ENCODE measurements at places on chromosomes 2 and 18.

DNA sequence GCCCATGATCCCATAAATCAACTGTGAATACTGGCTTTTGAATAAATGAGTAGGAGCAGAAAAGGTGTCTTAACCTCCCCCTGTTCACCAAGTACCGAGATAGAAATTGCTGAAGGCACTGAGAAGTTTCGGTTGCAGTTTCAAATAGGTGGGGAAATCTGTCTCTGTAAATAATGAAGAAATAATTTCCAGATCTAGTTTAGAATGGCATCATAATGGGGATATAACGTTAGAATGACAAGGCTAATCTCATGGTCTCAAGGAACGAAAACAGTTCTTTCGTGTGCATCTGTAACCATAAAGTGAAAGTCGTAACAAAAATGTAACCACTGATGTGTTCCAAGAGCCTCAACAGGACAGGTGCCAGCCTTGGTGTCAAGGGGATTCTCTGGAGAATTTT is 49.9 kb upstream of the TMEM18 start:
- no peak for DNase-seq

GRCh38 chr2:129791712-129792111 is 187.8 kb upstream of the RAB6C start:
- no peak for DNase-seq

DNA sequence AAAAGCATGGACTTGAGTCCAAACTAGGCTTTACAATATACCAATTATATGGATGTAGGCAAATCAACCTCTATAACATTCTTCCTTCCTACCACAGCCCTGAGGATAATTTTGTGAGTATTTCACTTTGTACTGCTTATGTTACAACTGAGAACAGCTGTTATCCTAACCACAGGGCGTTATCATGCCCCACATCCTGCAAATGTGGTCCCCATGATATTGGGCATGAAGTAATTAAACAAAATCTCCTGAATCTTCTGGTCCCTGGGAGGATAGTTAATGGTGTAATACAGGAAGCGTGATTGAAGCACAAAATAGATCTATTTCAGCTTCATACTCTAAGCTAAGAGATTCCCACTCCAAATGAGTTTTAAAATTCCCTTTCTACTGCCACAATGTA is 223.6 kb downstream of the CDH20 start:
- no peak for DNase-seq

DNA sequence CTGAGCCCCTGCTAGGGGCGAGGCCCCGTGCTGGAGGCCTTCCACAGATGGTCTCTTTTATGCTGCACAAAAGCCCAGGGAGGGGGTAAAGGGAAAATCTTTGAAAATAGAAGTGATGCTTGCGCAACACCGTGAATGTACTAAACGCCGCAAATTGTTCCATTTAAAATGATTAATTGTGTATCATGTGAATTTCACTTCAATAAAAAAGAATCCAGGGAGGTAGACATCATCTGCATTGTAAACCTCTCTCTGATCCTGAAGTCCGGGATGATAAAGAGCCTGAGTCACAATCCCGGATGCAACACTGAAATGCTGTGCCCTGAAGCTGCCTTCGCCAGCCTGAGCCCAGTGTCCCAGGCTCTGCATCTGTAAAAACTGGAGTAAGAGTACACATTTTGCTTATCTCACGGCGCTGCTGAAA is 107.7 kb upstream of the PPP1CB start:
- DNase-seq: no peak

DNA sequence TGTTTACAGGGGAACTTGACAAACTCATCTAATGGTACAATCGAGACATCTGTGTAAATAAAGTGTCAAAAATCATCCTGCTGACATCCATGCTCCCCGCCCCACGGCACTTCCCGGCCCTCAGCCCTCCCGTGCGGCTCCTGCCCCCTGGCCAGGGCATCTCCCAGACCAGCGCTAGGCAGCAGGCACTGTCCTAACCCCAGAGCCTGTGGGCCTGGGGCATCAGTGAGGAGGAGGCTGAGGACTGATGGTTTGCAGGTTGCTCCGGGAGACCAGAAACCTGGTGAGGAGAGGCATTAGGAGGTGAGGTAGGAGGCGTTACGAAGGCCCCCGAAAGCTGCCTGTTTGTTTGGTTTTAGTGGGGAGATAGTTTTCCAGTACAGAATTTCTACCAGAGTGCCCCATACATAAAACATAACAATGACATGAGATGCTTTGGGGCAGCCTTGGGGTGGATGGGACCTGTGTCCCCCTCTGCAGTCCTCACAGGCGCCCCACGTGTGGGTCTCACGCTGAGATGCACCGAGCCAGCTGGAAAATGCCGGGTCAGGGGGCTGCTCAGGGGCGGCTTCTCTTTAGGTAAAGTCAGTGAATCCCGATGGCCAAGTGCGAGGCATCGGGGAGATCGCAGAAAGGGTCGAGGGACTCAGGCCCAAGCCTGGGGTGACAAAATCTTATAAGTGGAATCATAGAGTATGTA is 114.2 kb downstream of the RTP5 start:
- no peak for DNase-seq

DNA sequence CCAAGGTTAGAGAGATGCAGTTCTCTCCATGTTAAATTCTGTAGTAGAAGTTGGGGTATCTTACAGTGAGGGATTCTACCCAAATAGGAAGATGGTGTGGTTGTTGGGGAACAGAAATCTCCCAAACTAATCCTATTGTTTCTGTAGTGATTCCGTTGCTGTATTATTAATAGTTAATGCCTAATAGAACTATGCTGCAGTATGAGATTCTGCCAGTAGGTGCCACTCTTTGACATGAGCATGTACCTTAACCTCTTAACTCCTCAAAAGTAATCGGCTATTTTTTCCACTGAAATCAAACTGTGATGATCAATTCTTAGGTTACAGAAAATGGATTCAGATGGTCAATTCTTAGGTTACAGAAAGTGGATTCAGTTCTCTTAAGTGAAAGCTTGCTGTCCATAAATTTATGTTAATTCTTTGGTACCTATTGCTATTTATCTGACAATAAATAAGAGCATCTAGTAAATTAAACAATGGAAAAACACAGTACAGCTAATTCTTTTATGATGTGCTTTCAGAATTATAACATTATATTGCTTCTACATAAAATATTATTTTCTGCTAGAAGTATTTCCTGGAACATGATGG is 97.9 kb upstream of the DLX2 start:
- no peak for DNase-seq

DNA sequence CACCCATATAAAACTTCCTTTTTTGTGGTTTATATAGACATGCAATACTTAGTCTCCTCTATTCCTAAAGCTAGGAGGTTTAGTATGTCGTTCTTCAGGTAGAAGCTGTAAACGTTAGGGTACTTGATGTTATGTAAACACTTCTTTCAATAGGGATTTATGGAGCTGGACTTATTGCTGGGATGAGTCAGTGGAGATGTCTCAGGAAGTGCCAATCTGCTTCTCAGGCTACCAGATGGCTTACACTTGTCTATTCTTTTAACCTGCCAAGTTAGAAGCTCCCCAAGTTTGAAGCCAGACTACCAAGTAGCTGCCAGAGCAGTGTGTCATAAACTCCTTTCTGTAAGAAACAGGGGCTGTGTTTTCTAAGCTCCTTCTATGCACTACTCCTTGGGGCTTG is 756.5 kb upstream of the LRRTM1 start:
- DNase-seq: no peak

GRCh38 chr2:109450574-109451273 is 163.0 kb downstream of the SEPTIN10 start:
- no peak for DNase-seq

DNA sequence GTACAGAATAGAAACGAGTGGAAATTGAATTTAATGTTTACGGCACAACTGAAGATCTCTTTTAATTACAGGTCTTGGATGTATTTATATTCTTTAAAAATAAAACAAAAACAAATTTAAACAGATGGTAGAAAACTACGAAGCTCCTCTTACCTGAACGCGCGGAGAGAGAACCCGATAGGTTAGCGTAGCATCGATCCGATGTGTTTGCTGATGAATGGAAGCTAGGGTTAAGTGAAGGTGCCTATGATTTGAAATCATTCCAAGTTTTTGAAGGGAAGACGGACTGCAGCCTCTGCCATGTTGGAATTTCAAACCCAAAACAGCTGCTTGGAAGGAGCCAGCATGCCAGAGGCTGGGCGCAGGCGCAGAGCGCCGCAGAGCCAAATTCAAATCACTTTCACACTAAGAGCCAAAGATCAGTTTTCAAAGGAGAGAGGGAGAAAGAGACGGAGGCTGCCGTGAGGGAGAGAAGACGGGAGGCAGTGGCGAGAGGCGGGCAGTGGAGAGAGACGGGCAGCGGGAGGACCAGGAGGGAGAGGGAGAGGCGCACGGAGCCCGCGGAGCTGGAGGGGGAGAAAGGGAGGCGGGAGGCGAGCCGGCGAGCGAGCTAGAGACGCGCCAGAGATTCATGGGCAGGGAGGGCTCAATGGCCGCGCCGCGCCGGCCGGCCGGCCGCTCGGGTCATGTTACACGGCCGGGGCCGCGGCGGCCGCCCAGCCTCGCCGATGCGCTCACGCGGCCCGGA is at the start of gene FIGN:
Gene FIGN (minus strand): TSS at position 324 of the 748 bp plus-strand sequence. CDS start 1,081 bp downstream, outside the sequence.
- no peak for DNase-seq

DNA sequence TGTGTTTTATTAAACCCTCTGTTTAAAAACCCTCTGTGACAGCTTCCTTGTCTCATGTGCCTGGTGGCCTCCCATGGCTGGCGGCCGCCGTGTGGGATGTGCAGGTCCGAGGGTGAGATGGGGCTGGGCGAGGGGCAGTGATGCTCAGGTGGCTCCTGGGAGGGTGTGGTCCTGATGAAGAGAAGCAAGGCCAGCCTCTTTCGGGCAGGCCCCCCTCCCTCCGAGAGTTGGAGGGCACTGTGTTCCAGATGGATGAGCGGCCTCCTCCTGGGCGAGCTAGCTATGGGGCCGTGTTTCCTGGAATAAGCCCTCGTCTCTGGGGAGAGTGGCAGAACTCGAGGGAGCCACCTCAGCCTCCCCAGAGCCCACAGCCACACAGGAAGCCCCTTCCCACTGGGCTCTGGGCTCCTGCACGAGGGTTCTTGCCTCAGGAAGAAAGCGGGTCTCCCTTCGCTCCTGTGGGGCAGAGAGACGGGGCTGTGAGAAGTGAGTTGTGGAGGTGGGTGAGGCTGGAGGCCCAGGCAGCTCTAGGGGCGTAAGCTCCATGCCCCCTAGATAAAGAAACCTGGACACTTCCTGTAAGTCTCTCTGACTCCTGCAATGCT is 72.1 kb downstream of the ASB1 start:
- DNase-seq: no peak

GRCh38 chr18:6069539-6069938 is 174.2 kb upstream of the TMEM200C start:
- no peak for DNase-seq
